ENCODE measurements at places on chromosomes 1 and 21. TPM values are rescaled to one million over a fixed set of nuclear protein-coding genes. Genes with fewer than 3 reads are reported as not detected.

MANEAL gene
- total RNA-seq: 1.4 TPM

OLIG2 gene
- total RNA-seq: not detected

TNFRSF4 gene
- 2.4 TPM for total RNA-seq

MMP23B gene
- 6.7 TPM for total RNA-seq

LENEP gene
- total RNA-seq: 1.9 TPM

PPP1R12B gene
- 26.9 TPM for total RNA-seq

- no peak for DNase-seq
These were observed 3.8 kb upstream of the SLC26A9 start for GRCh38 chr1:205947024-205947423.

GRCh38 chr1:102163799-102164198 is 167.1 kb upstream of the OLFM3 start:
- no peak for DNase-seq

GRCh38 chr1:234170067-234170466 is 203.2 kb upstream of the COA6 start:
- DNase-seq: no peak

- DNase-seq: no peak
These were observed 19.8 kb downstream of the CTNNBIP1 start for GRCh38 chr1:9890224-9890731.

- DNase-seq: peak; percentile 28
These were observed 63.2 kb downstream of the WNT9A start for GRCh38 chr1:227884370-227885134.

GRCh38 chr1:15007842-15008241 is 145.7 kb upstream of the TMEM51 start:
- no peak for DNase-seq

- no peak for DNase-seq
These were observed 77.6 kb upstream of the CD1D start for GRCh38 chr1:158102881-158103674.

GRCh38 chr1:46487818-46488218 is 1.8 kb upstream of the DMBX1 start:
- DNase-seq: peak; percentile 35

- DNase-seq: no peak
These were observed 100.7 kb upstream of the SLC25A33 start for GRCh38 chr1:9438431-9439073.

DNA sequence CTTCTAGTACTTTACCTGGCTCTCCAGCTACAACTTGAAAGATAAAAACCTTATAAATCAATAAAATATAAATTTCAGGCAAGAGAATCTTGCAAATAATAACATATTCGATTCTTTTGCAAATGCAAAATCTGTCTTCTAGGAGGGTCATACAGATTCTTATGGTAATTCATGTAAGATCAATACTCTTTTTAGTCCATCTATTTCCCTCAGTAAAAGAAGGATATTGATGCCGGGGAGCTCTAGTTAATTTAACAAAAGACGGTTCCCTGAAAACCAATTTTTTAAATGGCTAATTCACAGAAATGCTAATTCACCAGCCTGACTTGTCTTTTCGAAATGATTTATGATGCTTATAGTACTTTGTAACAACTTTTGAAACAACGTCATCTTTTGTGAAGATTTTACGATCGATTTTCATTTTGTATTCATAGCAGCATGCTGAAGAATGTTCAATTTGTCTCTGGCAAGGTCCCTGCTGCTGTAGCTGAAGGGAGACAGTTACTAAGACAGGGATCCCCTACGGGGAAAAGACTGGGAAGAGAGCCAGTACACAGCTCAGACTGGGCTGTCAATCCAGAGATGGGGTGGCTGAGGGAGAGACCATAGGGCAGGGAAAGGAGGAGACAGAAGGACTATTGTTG is 90.6 kb upstream of the SPAG17 start:
- DNase-seq: no peak
